ENCODE measurements at places on chromosomes 4 and X. TPM values are rescaled to one million over a fixed set of nuclear protein-coding genes. Genes with fewer than 3 reads are reported as not detected.
A peak's percentile ranks its signal among the peaks of the same experiment; 100 is the strongest.

ADGRG2 gene
- total RNA-seq: 0.20 TPM

BANK1 gene
- 2.2 TPM for total RNA-seq

DNA sequence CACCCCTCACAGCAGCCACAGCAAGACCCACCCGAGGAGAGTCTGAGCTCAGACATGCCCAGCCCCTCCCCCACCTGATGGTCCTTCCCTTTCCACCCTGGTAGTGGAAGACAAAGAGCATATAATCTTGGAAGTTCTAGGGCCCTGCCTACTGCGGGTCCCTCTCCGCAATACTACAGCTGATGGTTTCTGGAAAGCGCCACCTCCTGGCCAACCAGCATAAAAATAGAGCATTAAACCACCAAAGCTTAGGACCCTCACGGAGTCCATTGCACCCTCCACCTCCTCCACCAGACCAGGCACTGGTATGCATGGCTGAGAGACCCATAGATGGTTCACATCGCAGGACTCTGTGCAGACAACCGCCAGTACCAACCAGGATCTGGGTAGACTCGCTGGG is 78.2 kb downstream of the SH3BGRL start:
- no peak overlapping the region for H3K27ac ChIP-seq
- no peaks in the 10 kb centered on the region for H3K36me3 ChIP-seq
- no peaks in the 10 kb centered on the region for H3K4me1 ChIP-seq
- DNase-seq: no peak

- H3K4me1 ChIP-seq: no peaks in the 10 kb centered on the region
- no peak overlapping the region for H3K27ac ChIP-seq
- H3K36me3 ChIP-seq: no peaks in the 10 kb centered on the region
- H3K27me3 ChIP-seq: no peaks in the 10 kb centered on the region
- DNase-seq: no peak
- no peak overlapping the region for H3K4me3 ChIP-seq
Observed at GRCh38 chr4:57504139-57504538, 394.0 kb upstream of the IGFBP7 start.

DOK7 gene
- 7.1 TPM for total RNA-seq

DNA sequence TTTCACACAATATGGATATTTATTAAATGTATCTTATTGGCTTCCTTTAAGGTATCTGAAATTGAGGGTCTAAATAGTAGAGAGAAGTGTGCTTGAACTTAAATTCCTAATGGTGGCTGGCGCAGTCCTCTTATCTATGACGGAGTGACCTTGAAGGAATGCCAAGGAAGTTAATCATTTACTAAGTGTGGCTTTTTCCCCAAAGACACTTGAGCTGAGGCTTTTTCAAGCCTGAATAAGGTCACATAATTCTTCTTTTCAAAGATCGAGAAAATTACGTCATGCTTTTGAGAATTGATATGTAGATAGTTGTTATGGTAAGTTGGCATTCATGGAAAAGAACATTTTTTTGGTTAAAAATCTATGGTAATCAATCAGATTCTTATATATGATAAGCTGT is 11.7 kb upstream of the PRPS2 start:
- no peaks in the 10 kb centered on the region for H3K4me1 ChIP-seq
- no peaks in the 10 kb centered on the region for H3K36me3 ChIP-seq

ANXA10 gene
- 3.0 TPM for total RNA-seq

DNA sequence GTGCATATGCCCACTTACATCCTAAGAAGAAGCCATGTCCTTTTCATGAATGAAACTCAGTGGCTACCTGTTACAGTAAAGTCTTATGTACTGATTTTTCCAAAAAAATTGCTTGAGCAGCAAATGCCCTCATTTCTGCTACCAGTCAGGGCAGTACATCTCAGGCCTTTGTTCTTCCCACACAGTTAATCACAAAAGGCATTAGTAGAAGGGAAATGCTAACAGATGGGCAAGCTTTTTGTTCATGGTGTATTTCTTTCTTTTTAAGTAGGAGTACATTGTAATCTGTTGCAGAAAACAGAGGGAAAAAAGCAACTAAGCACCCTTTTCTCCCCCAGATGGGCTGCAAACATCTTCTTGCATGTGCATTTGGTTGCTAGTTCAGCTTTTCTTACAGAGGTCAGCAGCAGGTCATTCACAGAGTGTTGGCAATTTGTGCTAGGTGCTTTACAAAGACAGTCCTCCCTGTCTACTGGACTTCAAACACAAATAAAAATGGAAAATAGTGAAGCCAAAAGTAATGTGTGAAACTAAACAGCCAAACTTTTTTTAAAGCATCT is 373.4 kb downstream of the PRDM5 start:
- no peak overlapping the region for H3K4me3 ChIP-seq
- no peak overlapping the region for H3K27ac ChIP-seq
- no peaks in the 10 kb centered on the region for H3K36me3 ChIP-seq
- no peaks in the 10 kb centered on the region for H3K4me1 ChIP-seq
- DNase-seq: no peak

GRCh38 chrX:41474726-41475100 is 27.6 kb downstream of the NYX start:
- no peak overlapping the region for H3K27ac ChIP-seq
- H3K4me1 ChIP-seq: no peaks in the 10 kb centered on the region
- H3K27me3 ChIP-seq: no peaks in the 10 kb centered on the region

GRCh38 chr4:105831189-105831588 is 64.1 kb upstream of the NPNT start:
- no peaks in the 10 kb centered on the region for H3K4me1 ChIP-seq
- no peaks in the 10 kb centered on the region for H3K27me3 ChIP-seq
- H3K36me3 ChIP-seq: no peaks in the 10 kb centered on the region
- H3K27ac ChIP-seq: no peak overlapping the region
- H3K4me3 ChIP-seq: no peak overlapping the region

DNA sequence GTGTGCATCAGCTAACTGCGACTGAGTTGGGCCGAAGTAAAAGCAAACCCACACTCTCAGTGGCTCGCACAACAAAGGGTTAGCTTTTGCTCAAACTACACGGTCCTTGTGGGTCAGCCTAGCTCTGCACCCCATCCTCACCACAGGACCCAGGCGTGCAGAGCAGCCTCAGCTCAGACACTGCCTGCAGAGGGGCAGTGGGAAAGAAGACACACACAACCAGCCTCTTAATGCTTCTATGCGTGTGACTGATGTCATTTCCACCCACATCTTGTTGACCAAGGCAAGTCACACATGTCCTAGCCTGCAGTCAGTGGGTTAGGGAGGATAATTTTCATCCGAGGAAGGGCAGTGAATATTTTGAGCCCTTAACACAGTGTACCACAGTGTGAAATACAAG is 40.5 kb downstream of the HMGB2 start:
- H3K4me3 ChIP-seq: no peak overlapping the region
- no peaks in the 10 kb centered on the region for H3K4me1 ChIP-seq
- no peaks in the 10 kb centered on the region for H3K36me3 ChIP-seq

GRCh38 chr4:125365731-125366130 is 51.0 kb downstream of the FAT4 start:
- H3K27me3 ChIP-seq: no peaks in the 10 kb centered on the region
- H3K4me3 ChIP-seq: no peak overlapping the region
- H3K4me1 ChIP-seq: no peaks in the 10 kb centered on the region
- no peak for DNase-seq
- no peaks in the 10 kb centered on the region for H3K36me3 ChIP-seq

GRCh38 chr4:156775813-156776212 is 195.8 kb downstream of the PDGFC start:
- no peak for DNase-seq
- peaks cover 15% of the 10 kb centered on the region for H3K4me1 ChIP-seq
- no peak overlapping the region for H3K27ac ChIP-seq
- H3K4me3 ChIP-seq: no peak overlapping the region

DNA sequence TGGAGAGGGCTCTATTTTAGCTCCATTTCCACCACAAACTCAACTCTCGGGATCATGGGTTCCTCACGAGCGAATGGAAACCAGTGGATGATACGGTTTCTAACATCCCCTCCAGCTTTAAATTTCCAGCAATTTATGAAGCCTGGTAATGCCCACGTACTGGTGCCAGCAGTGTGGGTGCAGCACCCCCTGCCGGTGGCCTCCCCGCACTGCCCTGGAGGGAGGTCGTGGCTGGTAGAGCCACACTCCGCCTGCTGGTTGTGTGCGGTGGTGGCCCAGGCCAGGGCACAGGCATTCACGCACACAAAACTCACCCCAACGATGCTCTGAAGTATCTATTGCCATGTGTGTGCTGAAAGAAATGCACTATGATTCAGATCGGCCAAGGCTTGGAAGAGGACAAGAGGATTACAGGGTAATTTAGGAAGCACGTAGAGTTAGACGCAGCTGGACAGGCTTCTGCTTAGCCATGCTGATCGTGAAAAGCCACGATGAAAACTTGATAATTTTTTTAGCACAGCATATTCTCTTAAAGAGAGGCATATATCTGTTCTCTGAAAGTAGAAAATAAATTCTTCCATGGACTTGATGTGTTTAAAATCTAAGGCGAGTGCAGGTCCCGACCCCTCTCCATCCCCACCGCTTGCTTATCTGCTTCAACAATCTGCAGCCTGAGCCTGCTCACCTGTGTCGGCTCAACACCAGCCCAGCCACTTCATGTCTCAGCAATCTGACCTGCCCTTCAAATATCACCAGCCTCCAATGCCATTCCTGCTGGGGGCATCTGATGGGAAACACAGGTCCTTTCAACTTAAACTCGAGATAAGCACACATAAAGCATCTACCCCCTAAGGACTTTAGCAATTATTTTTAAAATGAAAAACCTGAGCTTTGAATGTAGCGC is 59.1 kb downstream of the SCD5 start:
- no peak for DNase-seq
- peaks cover 8% of the 10 kb centered on the region for H3K4me1 ChIP-seq
- H3K4me3 ChIP-seq: no peak overlapping the region
- no peaks in the 10 kb centered on the region for H3K36me3 ChIP-seq
- no peak overlapping the region for H3K27ac ChIP-seq
- no peaks in the 10 kb centered on the region for H3K27me3 ChIP-seq

- DNase-seq: no peak
- no peaks in the 10 kb centered on the region for H3K36me3 ChIP-seq
- no peak overlapping the region for H3K4me3 ChIP-seq
- no peaks in the 10 kb centered on the region for H3K27me3 ChIP-seq
- H3K27ac ChIP-seq: no peak overlapping the region
- no peaks in the 10 kb centered on the region for H3K4me1 ChIP-seq
Observed at GRCh38 chr4:102157984-102158383, 187.3 kb downstream of the SLC39A8 start.

- no peaks in the 10 kb centered on the region for H3K36me3 ChIP-seq
- no peaks in the 10 kb centered on the region for H3K27me3 ChIP-seq
- H3K4me3 ChIP-seq: no peak overlapping the region
- no peaks in the 10 kb centered on the region for H3K4me1 ChIP-seq
- H3K27ac ChIP-seq: no peak overlapping the region
Observed at GRCh38 chr4:85142451-85142850, 176.0 kb upstream of the WDFY3 start.

DNA sequence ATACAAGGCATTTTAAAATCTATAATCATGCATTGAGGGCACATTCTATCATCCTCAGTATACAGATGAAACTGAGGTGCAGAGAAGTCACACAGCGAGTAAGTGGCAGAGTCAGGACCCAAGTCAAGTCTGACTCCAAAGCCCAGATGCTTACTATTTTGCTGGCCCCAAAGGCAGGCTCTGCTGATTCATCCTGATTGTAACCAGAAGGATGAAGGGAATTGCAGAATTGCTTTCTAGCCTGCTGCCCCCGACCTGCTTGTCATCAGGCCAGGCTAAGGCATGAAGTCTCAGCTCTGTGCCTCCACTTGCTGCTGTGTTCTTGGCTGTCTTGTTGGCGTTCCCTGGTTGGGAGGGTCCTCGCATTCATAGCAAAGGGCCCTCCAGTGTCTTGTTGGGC is 62.7 kb downstream of the SLC9A6 start:
- H3K27ac ChIP-seq: no peak overlapping the region
- 0 out of 2 replicates have a peak, but pooled peaks cover 6% of the 10 kb centered on the region for H3K4me1 ChIP-seq
- no peak for DNase-seq
- no peaks in the 10 kb centered on the region for H3K27me3 ChIP-seq
- no peaks in the 10 kb centered on the region for H3K36me3 ChIP-seq

- DNase-seq: no peak
- no peaks in the 10 kb centered on the region for H3K27me3 ChIP-seq
- H3K36me3 ChIP-seq: no peaks in the 10 kb centered on the region
- H3K4me1 ChIP-seq: peaks cover 8% of the 10 kb centered on the region
- H3K27ac ChIP-seq: no peak overlapping the region
Observed at GRCh38 chr4:40200875-40201801, 4.3 kb downstream of the RHOH start.

- no peak overlapping the region for H3K4me3 ChIP-seq
- H3K27ac ChIP-seq: peak overlapping the region; percentile 84
- DNase-seq: peak; percentile 76
- H3K36me3 ChIP-seq: no peaks in the 10 kb centered on the region
Observed at GRCh38 chr4:85952528-85952927, 407.3 kb downstream of the MAPK10 start.

RAB28 gene
- total RNA-seq: 15.8 TPM

PARM1 gene
- total RNA-seq: 0.44 TPM

DNA sequence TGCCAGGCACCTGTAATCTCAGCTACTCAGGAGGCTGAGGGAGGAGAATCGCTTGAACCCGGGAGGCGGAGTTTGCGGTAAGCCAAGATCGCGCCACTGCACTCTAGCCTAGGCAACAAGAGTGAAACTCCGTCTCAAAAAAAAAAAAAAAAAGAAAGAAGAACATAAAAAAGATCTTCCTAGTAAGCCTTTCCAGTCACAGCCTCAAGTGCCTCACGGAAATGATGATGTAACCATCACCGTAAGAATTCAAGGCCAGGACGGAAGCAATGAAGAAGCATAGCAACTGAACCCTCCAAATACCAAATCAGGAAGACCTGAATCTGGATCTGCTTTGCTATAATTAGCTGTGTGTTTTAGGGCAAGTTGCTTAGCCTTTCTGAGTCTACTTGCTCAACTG is 28.8 kb downstream of the RBM47 start:
- no peaks in the 10 kb centered on the region for H3K4me1 ChIP-seq
- no peaks in the 10 kb centered on the region for H3K27me3 ChIP-seq
- no peak overlapping the region for H3K4me3 ChIP-seq
- H3K27ac ChIP-seq: no peak overlapping the region

DNA sequence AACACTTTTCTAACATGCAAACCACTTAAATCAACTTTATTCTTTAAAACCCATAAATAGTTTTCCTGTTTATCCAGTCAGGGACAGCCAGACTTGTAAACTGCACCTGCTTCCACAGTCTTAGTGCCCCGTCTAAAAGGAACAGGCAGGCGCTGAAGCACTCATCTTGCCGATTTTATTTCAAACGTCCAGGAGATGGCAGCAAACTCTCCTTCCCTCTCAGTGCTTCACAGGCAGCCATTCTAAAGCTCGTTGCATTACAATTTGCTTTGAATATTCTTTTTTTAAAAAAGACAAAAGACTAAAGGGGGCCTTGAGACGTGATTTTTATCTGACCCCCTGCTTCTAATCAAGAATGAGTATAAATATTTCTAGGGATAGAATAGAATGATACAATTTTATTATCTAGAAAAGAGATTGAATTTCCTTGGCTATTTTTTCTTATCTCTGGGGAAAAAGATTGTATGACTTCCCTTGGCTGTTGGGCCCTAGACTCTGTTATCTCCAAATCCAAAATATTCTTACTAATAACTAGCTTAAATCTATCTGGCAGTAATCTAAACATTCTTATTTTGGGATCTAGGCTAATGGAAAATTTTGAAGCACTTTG is 93.6 kb upstream of the MYOZ2 start:
- DNase-seq: peak; percentile 14
- no peaks in the 10 kb centered on the region for H3K4me1 ChIP-seq
- no peaks in the 10 kb centered on the region for H3K36me3 ChIP-seq
- H3K27ac ChIP-seq: no peak overlapping the region

GRCh38 chr4:77074981-77075855 is 571 bp downstream of the CCNI start:
- DNase-seq: peak; percentile 62
- H3K27me3 ChIP-seq: no peaks in the 10 kb centered on the region
- peak overlapping the region; percentile 86 for H3K27ac ChIP-seq
